ENCODE measurements at places on chromosomes 11 and 22. TPM values are rescaled to one million over a fixed set of nuclear protein-coding genes. Genes with fewer than 3 reads are reported as not detected.

The LGR4 gene
- polyA plus RNA-seq = 109 TPM

The CCDC15 gene
- 4.0 TPM for polyA plus RNA-seq

GRCh38 chr11:15800111-15800800, 556.1 kb downstream of the SOX6 start:
- no peak for DNase-seq

The CHRNA10 gene
- polyA plus RNA-seq = 3.0 TPM

The SLC6A5 gene
- polyA plus RNA-seq = 0.15 TPM

The INCENP gene
- 35.5 TPM for polyA plus RNA-seq

- DNase-seq = no peak
Measured at GRCh38 chr11:64339754-64340408, at the start of gene CCDC88B. Gene CCDC88B, plus strand, starts transcription at chr11:64340204. Its CDS starts 63 bp downstream, at chr11:64340267.

DNA sequence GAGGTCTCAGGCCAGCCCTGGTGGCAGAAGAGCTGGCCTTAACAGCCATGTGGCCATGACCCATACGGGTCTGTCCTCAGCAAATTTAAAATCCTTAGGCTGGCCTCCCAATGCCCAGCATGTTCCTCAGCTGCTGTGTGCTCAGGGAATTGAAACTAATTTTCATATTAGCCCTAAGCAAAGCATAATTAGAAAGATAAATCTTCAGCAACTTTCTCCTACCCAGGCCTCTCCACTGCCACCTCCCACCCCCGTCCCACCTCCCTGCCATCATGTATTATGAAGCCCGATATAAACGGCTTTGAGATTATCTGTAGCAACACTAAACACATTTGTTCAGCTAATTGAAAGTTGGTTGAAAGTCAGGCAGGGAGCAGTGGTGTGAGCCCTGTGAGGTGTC, 178.8 kb upstream of the NTM start:
- DNase-seq = no peak

The ETS1 gene
- 64.5 TPM for polyA plus RNA-seq

The GPR83 gene
- 0.38 TPM for polyA plus RNA-seq

DNA sequence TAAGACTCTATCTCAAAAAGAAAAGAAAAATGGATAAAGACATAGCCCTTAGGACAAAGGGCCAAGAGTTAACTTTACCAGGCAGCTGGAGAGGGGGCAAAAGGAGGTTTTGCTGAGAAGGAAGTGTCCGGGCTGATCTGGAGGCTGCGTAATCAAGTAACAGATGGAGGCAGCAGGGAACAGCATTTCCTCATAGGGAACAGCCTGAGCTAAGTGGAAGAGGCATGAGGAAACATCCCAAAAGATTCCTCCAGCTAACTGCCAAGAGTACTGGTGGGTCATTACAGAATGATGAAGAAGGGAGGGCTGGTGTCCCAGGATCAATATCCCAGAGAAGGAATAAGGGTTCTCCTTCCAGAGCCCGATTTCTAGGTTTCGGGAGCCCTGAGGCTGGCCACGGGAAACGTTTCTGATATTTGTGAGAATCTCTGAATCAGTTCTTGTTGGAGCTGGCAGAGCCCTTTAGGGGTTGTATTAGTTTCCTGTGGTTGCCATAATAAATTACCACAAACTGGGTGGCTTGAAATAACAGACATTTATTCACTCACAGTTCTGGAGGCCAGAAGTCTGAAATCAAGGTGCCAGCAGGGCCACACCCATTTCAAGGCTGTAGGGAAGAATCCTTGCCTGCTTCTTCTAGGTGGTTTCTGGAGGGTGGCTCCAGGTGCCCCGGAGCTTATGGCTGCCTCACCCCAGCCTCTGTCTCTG, 21.2 kb downstream of the LIF start:
- no peak for DNase-seq

DNA sequence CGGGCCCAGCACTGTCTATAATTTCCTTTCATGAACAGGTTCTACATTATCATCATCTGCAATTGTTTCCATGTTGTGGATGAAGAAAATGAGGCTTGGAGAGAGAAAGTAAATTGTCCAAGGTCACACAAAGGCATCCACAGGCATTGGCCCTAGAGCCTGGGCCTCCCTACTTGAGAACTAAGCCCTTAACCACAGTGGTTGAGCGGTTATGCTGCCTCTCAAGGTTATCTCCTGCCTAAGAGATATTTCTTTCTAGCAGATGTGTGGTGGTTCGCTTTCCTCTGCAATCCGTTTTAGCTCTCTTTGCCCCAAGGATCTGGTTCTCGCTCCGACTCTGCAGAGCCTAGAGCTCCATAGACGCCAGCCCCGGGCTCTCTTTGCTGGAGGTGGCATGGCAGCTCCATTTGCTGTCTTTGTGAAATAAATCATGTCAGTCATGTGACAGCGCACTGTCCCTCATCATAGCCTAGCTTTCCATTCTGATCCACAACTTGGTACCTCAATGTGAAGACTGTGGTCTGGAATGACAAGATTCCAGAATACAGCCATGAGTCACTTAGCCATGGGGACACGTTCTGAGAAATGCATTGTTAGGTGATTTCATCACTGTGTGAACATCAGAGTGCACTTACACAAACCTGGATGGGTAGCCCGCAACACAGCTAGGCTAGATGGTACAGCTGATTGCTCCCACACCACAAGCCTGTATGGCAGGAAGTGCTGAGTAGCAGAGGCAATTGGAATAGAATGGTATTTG, 27.2 kb downstream of the RPS6KA4 start:
- no peak for DNase-seq

DNA sequence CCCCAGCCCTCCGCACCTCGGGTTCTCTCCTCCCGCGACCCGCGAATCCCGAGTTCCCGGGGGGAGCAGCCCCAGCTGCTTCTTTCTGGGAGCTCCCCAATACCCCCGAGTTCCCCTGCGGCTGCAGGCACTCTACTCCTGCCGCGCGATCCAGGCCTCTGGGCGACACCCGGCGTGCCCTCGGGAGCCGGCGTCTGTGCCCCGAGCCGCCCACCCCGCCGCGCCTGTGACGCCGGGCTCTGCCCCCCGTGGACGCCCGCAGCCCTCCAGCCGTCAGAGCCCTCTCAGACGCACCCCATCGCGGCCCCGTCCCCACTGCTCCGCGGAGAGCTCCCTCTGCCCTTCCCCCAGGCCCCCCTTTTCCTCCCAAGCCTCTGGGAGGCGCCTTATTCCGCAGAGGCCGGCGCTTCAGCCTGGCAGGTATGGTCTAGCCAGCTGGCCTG, 422 bp downstream of the GLB1L2 start:
- no peak for DNase-seq

The OR51E2 gene
- 1.3 TPM for polyA plus RNA-seq

The OLFML1 gene
- 41.3 TPM for polyA plus RNA-seq

- no peak for DNase-seq
Measured at GRCh38 chr11:31340903-31341572, 28.5 kb downstream of the DCDC1 start.

DNA sequence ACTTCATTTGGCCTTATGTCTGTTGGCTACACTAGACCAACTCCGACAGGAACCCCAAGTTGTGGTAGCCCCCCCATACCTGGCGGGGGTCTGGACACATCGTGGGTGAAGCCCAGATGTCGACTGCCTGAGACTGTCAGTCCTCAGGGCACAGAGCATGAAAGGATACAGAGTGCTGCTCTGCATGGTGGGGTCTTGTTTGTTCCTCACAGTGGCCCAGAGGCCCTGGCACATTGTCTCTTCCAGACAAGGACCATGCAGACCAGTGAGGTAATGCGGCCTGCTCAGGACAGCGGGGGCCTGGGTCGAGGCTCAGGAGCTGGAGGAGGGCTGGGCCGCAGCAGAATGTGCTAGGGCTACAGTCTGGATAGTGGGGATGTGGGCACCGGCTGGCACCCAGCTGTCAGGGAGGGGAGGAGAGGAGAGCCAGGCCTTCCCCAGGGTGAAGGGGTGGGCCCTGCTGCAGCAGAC, 14.6 kb downstream of the CAPN5 start:
- DNase-seq = no peak

The TBX1 gene
- polyA plus RNA-seq = 0.25 TPM

DNA sequence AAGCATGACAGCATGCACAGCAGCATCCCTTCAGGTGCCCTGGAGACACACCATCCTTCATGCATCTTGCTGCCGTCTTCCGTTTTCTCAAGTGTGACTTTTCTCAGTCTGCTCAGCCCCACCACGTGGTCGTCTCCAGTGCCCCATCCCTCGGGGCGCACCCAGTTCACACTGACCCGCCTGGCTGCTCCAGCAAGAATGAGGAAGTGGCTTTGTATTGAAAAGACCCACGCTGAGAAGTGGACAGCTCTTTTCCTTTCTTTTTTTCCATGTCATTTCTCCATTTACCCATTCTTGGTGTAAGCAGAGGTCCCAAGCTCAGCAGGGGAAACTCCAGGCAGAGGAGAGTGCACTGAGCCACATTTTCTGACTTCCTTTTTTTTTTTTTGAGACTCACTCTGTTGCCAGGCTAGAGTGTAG, 14.5 kb downstream of the SERPINH1 start:
- no peak for DNase-seq

GRCh38 chr22:30129636-30130035, 49.4 kb downstream of the HORMAD2 start:
- no peak for DNase-seq

GRCh38 chr11:64871492-64871891, 6.9 kb downstream of the EHD1 start:
- DNase-seq = no peak

DNA sequence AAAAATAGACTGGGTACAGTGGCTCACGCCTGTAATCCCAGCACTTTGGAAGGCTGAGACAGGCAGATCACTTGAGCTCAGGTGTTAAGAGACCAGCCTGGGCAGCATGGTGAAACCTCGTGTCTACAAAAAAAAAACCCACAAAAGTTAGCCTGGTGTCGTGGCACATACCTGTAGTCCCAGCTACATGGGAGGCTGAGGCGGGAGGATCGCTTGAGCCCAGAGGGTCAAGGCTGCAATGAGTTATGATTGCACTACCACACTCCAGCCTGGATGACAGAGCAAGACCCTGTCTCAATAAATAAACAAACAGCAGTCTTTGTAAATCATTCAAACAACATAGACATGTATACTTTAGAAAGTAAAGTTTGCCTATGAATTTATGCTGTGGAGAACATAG, 2.5 kb downstream of the MOV10L1 start:
- DNase-seq = no peak

GRCh38 chr11:125165843-125166763, 1.6 kb downstream of the PKNOX2 start:
- DNase-seq = no peak

- no peak for DNase-seq
Measured at GRCh38 chr11:46631676-46632075, 14.3 kb downstream of the ATG13 start.

DNA sequence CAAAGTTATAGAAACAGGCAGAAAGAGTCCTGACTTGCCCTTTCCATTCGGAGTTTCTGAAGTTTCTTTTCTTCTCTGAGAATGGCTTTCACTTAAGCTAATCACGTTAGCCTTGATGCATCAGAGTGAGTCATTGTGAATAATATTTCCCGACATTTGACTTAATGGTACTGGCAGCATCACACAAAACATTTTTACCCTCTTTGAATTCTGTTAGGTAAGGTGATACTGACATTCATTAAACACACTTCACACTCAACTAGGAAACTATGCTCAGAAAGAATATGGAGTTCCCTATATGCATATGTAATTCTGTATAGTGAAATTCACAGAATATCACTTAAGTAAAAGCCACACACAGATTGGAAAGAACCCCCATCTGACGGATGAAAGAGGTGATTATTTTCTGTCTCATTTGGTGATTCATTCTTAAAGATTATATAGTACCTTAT, 120.8 kb upstream of the ARHGAP20 start:
- no peak for DNase-seq

DNA sequence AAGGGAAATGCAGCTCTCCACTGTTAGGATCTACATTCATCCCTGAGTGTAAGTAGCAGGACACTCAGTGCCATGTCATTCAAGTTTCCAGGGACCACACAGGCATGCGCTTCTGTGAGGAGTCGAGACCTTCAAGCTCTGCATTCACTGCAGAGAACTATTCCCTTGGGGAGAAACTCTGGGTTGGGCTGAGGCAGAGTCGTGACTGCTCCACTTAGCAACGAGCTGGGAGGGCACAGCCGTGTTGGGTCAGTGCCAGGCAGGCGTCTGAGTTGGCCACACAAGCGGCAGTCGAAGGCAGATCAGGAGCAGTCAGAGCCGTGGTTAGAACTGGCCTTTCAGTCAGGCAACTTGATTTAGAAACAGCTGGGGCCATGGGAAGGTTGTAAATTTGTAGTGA, 14.7 kb downstream of the MPEG1 start:
- DNase-seq = no peak

GRCh38 chr22:48944751-48945620, 882.7 kb downstream of the BRD1 start:
- no peak for DNase-seq

DNA sequence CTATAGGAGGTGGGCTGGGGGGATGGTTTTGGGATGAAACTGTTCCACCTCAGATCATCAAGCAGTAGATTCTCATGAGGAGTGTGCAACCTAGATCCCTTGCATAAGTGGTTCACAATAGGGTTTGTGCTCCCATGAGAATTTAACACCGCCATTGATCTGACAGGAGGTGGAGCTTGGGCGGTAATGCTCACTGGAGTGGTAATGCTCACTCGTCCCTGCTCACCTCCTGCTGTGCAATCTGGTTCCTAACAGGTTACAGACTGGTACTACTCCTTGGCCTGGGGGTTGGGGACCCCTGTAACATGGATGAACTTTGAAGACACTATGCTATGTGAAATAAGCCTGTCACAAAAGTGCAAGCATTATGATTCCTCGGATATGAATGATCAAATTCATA, 87.0 kb upstream of the CLNS1A start:
- DNase-seq = no peak

Data from renal cortex interstitium (tissue), 15 donors.